Stimulated activated CD8-positive, alpha-beta memory T cell treated with anti-CD3 and anti-CD28 coated beads, Interleukin-7, amount 100 ng/mL, for 24 hours (primary cell): ENCODE measurements at places on chromosomes 7 and 10.

DNA sequence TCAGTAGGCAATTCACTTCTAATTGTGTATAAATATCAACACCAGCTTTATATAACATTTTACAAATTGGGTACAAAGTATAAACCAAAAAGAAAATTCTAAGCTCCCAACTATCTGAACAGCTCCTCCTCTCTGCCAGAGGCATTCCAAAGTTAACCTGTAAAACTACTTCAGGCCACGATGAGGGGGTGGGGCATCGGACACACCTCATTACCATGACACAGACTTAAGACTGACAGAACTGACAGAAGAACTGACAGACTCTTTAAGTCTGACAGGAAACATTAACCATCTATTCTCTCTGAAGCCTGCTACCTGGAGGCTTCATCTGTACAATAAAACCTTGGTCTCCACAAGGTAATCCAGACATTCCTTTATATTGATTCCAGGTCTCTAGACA is 12.3 kb downstream of the ESYT2 start:
- DNase-seq, result no peak

DNA sequence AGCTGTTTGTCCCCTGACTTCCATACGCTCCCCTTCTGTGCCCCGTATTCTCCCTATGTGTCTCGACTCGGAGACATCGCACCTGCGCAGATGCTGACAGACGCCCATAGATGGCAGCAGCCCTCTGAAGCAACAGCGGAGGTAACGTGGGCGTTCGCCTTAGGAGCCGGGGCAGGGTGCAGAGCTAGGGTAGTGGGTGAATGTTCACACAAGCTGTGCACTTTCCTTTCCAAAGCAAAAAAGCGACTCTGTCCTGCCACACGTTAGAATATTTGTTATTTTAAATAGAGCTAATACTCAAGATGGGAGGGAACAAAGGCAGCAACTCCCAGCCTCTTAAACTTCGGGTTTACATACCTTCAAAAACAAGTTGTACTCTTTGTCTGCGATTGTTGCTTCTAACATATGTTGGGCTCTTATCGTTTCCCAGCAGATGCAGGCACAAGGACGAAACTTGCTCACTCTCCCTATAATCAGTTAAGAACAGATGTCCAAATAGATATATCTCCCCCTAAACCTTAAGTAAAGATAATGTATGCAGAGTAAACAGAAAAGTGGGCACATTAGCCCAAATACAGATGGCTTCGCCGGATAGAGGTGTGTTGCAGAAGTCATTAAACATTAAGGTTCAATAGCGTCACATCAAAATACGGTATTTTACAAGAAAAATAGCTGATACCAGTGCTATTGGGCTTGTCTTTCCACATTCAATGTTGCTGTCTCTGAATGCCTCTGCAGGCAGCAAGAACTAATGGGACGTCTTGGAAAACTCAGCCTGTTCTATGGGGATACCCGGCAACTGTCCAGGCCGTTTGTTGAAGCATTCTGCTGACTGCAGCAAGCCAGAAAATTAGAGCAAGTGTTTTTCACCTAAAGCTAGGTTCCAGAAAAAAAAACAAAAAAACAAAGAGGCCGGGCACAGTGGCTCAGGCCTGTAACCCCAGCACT is 340.3 kb upstream of the PRKCQ start:
- DNase-seq, result peak; percentile 48

DNA sequence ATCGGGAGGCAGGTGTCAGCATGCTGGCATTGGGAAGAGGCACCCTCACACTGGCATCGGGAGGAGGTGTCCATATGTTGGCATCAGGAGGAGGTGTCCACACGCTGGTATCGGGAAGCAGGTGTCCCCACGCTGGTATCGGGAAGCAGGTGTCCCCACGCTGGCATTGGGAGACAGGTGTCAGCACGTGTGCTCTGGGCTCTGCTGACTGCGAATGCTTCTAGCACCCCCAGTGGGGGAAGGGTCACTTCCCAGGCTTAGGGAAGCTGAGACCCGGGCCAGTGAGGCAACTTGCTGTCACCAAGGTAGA is 92.5 kb upstream of the IKZF1 start:
- no peak for DNase-seq

- no peak for DNase-seq
Observed at GRCh38 chr10:34547291-34547690, 267.8 kb downstream of the PARD3 start.

- no peak for DNase-seq
Observed at GRCh38 chr7:151091431-151091830, 5.2 kb downstream of the AGAP3 start.

GRCh38 chr7:146366938-146367337 is 250.3 kb downstream of the CNTNAP2 start:
- DNase-seq, result no peak

- no peak for DNase-seq
Observed at GRCh38 chr10:82228701-82229100, 353.7 kb downstream of the NRG3 start.

DNA sequence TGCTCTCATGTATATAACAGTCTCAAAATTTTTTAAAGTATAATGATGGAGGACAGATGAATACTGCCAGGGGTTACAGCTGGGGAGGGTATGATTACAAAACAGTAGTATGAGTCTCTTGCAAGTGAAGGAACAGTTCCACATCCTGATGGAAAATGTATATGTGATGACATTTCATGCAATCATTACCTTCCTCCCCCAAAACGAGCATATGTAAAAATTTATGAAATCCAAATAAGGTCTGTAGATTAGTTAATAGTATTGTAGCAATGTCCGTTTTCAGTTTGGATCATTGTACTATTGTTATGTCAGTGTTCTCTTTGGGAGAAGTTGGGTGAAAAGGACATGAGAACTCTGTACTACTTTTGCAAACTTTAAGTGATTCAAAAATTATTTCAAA is 38.0 kb downstream of the DRGX start:
- no peak for DNase-seq

- DNase-seq, result no peak
Observed at GRCh38 chr7:38973760-38974159, 3.9 kb upstream of the POU6F2 start.

DNA sequence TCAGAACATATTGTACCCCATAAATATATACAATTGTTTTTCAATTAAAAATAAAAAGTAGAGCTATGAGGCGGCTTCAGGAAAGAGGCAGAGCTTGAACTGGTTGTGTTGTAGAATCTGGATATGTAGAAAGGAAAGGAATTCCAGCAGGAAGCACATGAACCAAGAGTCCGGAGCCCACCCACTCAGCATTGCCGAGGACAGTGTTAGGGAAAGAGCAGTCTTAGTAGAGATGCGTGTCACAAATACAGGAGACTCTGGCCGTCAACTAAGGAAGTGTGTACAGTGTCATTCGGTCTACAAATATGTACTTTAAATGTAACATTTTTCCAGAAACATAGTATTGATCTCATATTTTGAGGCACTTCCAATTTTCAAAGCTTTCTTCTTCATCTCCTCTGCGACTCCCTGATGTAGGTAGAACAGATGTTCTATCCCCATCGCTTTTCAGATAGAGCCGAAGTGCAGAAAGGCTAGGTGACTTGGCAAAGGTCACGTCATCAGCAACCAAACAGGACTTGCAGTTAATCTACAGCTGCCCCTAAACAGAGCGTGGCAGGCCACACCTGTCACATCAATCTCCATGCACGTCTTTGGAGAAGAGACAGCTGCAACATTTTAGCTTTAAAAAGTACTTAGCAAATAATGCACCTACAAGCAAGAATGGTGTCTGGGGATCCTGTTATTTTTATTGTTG is 25.3 kb upstream of the GJD4 start:
- no peak for DNase-seq

DNA sequence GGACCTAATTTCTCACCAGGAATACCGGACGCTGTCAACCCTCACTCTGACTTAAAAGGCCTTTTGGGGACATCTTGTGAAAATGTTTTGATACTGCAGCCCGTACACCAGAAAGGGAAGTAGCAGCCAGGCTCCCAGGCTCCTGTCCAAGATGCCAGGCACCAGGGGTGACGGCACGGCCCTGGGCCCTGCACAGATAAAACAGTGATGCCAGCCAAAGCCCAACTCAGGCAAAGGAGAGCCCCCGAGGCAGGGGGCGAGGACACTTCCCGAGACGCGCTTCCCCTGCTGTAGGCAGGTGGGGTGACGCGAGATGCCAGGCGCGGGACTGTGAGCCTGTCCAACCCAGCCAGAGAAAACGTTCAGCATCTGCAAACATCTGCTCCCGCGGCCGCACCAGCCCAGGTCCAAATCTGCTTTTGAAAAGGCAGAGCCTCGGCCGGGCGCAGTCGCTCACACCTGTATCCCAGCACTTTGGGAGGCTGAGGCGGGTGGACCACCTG is 15.7 kb downstream of the ZFAND2A start:
- no peak for DNase-seq

- no peak for DNase-seq
Observed at GRCh38 chr7:144738708-144739314, 97.0 kb downstream of the TPK1 start.

DNA sequence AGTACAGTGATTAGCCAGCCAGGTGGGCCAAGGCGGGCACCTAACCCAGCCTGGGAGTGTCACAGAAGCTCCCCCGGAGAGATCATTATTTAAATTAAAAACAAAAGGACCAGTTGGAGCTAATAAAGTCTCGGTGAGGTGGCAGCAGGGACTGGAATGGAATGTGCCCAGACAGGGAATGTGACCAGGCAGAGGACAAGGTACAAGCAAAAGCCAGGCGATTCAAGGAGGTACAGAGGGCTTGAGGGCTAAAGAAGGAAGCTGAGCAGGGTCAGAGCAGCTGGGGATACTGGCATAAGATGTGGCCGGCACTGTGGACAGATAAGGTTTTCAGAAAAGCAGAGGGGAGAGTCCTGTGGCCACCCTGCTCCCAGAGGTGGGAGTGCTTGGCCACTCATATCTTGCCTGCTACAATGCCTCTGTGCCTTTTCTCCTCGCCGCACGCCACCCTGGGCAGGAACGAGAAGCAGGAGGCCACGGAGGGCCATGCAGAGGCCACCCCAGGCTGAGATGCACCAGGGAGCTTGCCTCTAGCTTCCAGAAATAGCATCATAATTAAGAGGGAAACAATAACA is 13.2 kb downstream of the TMEM273 start:
- DNase-seq, result no peak

- DNase-seq, result no peak
Observed at GRCh38 chr7:139916717-139917395, 87.8 kb downstream of the TBXAS1 start.

DNA sequence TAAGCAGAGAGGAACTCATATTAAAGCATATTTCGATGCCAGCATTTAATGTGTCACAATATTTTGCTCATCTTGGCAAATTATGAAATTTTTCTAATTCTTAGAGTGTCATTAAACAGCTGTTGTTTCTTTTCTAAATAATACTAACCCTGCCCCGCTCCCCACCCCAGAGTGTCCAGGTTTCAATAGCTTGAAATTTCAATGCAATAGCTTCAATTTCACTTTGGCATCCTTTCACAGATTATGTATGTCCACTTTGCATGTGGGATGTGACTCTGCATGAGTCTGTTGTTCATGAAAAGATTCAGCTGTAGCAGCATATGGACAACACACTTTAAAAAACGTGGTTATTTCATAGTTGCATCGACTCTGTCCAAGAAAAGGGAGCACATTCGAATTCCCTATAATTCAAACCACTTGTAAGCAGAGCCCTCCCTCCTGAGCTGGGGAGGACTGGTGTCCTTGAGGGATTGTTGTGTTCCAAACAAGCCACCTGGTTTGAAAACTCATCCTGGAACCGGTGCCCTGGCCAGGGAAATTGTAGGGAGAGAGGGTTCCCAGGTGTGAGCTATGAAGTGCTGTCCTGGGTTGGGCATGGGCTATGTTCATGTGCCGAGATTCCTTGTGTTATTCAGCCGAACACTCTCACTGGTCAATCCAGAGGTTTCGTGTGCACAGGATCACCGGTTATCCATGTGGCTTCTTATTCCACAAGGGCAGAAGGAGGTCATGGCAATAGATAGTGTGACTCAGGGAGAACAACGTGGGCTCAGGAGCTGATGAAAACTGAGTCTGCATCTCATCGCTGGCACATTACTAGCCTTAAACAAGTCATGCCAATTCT is 64.6 kb upstream of the CREB5 start:
- no peak for DNase-seq

DNA sequence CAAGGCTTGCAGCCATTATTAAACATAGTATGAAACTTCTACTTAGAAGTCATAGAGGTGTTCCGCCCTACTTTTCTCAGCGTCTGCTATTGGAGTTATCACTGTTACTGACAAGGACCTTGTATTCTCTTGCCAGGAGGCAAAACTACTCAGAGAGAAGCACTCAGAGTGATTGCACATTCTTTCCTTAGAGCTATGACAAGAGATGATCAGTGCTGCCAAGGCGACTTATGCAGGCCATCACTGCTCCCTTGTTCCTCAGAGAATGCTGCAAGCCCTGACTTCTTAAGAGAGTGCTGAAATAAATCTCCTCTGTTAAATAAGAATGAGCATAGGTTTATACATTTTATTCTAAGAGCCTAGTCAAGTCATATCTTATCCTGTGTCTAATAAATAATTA is 534.6 kb upstream of the PHF14 start:
- DNase-seq, result no peak

DNA sequence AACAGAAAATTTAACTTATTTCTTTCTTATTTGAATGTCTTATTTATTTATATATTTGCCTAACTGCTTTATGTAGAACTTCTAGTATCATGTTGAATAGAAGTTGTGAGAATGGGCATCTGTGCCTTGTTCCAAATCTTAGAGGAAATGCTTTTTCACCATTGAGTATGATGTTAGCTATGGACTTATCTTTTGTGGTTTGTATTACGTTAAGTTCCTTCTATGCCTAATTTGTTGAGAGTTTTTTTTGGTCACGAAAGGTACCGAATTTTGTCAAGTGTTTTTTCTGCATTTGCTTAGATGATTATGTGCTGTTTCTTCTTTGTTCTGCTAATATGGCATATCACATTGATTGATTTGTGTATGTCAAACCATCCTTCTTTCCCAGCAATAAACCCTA is 161.0 kb upstream of the TRIM24 start:
- no peak for DNase-seq

DNA sequence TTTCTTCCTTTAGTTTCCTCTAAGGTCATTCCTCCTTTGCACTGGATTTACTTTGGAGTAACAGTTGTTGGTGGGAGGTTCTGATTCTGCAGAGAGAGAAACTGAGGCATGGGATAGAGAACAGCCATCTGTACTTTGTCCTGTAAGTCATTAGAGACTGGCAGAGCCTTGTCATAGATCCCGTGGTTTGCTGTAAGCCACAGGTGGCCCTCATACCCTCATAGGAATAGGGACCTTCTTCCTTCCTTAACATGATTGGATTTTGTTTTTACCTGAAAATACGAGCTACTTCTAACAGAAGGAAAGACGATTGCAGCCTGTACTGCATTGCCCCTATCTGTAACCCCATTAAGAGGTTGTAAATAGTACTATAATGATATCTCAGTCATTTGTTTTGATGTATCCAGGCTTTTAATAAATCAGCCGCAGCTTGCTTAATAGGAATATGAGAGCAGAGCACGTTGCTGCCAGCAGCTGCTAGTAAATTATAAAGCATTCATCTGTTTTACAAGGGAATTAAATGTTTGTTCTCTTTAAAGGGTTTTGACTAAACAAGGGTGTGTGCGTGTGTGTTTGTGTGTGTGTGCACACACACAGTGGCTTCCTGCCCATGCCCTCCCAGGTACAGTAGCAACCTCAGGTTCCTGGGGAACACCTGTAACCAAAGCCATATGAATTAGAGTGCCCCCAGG is 249.8 kb downstream of the AUTS2 start:
- no peak for DNase-seq

- DNase-seq, result no peak
Observed at GRCh38 chr7:114718861-114719260, 203.0 kb upstream of the MDFIC start.
